ENCODE measurements at places on chromosomes 7 and 10. TPM values are rescaled to one million over a fixed set of nuclear protein-coding genes. Genes with fewer than 3 reads are reported as not detected.

Gene ANKRD7
- polyA plus RNA-seq: 0.39 TPM

Gene TRIM74
- polyA plus RNA-seq: 3.2 TPM

Gene MUC12
- polyA plus RNA-seq: 1.4 TPM

Gene INMT
- 2.5 TPM for polyA plus RNA-seq

Gene ZNF365
- polyA plus RNA-seq: 0.73 TPM

Gene GET4
- 84.7 TPM for polyA plus RNA-seq

Gene RSPH10B2
- polyA plus RNA-seq: 0.25 TPM

Gene HEPACAM2
- 0.66 TPM for polyA plus RNA-seq

Gene DLG5
- polyA plus RNA-seq: 25.8 TPM

Gene CYP26A1
- polyA plus RNA-seq: 7.8 TPM

Gene ZNF316
- polyA plus RNA-seq: 40.3 TPM

Gene SDK1
- 7.8 TPM for polyA plus RNA-seq

Gene CCZ1
- 63.6 TPM for polyA plus RNA-seq

Gene SPDYE2
- polyA plus RNA-seq: 0.05 TPM

Gene PRF1
- 12.3 TPM for polyA plus RNA-seq

Gene SYNPO2L
- polyA plus RNA-seq: 0.21 TPM

Gene DHTKD1
- 10.5 TPM for polyA plus RNA-seq

Gene FFAR4
- polyA plus RNA-seq: 0.25 TPM

Gene PRSS37
- 2.6 TPM for polyA plus RNA-seq

Gene CFAP43
- polyA plus RNA-seq: 2.7 TPM

Gene RARRES2
- polyA plus RNA-seq: 21.9 TPM

Gene JCAD
- 5.9 TPM for polyA plus RNA-seq

Gene PLEKHS1
- 0.37 TPM for polyA plus RNA-seq

Gene DLX5
- 9.0 TPM for polyA plus RNA-seq

Gene OR2A42
- polyA plus RNA-seq: 0.02 TPM

Gene DPYSL4
- 0.89 TPM for polyA plus RNA-seq

Gene MYH16
- 0.09 TPM for polyA plus RNA-seq

Gene NDUFA5
- polyA plus RNA-seq: 146 TPM

Gene AGR3
- polyA plus RNA-seq: 1.3 TPM

Gene EXOC6
- polyA plus RNA-seq: 10.6 TPM

Gene NME8
- 2.8 TPM for polyA plus RNA-seq

Gene ACTL6B
- 0.18 TPM for polyA plus RNA-seq

Gene CDC14C
- not detected for polyA plus RNA-seq

Gene ATOH7
- 0.16 TPM for polyA plus RNA-seq

Gene STYXL1
- 55.9 TPM for polyA plus RNA-seq

Gene OR2A12
- not detected for polyA plus RNA-seq

Gene NRG3
- polyA plus RNA-seq: 0.09 TPM

Gene PRSS2
- polyA plus RNA-seq: 23.1 TPM

Gene PSMA2
- polyA plus RNA-seq: 226 TPM

Gene ADRA2A
- 0.80 TPM for polyA plus RNA-seq

Gene TEX36
- not detected for polyA plus RNA-seq

Gene ZNF804B
- 0.02 TPM for polyA plus RNA-seq

Gene PLEKHA8
- polyA plus RNA-seq: 3.9 TPM

Gene FOXK1
- 7.6 TPM for polyA plus RNA-seq

Gene MYO1G
- polyA plus RNA-seq: 56.2 TPM

Gene SPAM1
- polyA plus RNA-seq: 0.02 TPM

Gene IFIT1B
- polyA plus RNA-seq: 0.07 TPM

Gene UCMA
- 0.23 TPM for polyA plus RNA-seq

Gene KLF14
- polyA plus RNA-seq: 0.02 TPM

Gene HPS1
- 50.4 TPM for polyA plus RNA-seq

Gene NKX2-3
- polyA plus RNA-seq: 0.09 TPM

Gene OPN4
- 0.09 TPM for polyA plus RNA-seq

Gene INHBA
- 0.64 TPM for polyA plus RNA-seq

Gene NPFFR1
- polyA plus RNA-seq: 0.21 TPM

Gene LRMDA
- 4.6 TPM for polyA plus RNA-seq

Gene C10orf143
- 13.5 TPM for polyA plus RNA-seq

Gene UTF1
- 0.02 TPM for polyA plus RNA-seq

Gene CYP3A4
- polyA plus RNA-seq: 11.1 TPM

Gene TUBAL3
- polyA plus RNA-seq: 0.46 TPM

Data from thymus (tissue), 14 donors.